NCI-H526 treated with DMSO at 0.1 percent for 48 hours (cell line): ENCODE measurements at places on chromosomes 7 and 10.

- DNase-seq: no peak
These were observed 152.2 kb downstream of the CRPPA start for GRCh38 chr7:16268821-16269768.

DNA sequence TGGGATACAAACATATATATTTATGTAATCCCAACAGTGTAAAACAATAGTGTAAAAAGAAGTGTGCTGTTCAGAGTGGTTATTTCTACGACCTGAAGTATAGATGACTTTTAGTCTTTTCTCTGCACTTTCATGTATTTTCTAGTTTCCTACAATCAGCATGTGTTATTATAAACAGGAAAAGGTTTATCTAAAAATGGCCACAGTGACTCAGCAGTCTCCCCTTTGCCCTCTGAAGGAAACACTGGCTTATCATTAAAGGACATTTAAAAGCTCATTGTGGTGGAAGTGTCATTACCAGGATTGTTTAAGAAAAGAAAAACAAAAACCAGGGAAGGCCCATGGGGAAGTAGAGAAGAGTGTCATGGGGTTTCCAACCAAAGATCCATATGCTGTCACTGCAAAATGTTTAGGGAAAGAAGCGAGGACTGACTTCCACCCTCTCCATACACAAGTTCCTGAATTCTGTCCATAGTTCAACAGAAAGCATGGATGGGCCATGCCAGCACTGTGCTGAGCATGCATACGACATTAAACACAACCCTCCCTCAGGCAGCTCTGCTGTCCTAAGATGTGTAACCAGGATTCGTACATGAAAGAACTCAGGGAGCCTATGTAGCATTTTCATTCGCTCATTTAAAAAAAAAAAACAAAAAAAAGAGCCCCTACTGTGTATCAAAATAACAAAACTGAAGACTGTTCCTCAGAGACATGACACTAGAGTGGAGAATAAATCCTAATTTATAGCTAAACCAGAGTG is 10.2 kb downstream of the CYREN start:
- no peak for DNase-seq

- DNase-seq: no peak
These were observed 3.3 kb downstream of the EPHA1 start for GRCh38 chr7:143405173-143406001.

GRCh38 chr7:144987686-144988085 is 151.8 kb upstream of the TPK1 start:
- DNase-seq: no peak

DNA sequence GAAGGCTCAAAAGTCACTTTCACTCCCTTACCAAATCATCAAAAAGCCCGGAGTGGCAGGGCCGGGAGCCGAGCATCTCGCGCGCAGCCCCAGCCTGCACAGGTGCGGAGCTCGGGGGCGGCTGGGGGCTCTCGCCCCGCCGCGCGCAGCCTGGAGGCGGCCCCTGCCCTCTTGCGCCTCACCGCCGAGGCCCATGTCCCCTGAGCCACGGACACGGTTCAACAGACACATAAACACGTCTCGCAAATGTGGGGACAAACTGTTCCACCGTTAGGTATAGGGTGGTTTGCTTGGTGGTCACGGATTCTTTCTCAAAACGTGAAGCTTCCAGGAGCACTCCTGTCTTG is 700 bp downstream of the GSAP start:
- no peak for DNase-seq

DNA sequence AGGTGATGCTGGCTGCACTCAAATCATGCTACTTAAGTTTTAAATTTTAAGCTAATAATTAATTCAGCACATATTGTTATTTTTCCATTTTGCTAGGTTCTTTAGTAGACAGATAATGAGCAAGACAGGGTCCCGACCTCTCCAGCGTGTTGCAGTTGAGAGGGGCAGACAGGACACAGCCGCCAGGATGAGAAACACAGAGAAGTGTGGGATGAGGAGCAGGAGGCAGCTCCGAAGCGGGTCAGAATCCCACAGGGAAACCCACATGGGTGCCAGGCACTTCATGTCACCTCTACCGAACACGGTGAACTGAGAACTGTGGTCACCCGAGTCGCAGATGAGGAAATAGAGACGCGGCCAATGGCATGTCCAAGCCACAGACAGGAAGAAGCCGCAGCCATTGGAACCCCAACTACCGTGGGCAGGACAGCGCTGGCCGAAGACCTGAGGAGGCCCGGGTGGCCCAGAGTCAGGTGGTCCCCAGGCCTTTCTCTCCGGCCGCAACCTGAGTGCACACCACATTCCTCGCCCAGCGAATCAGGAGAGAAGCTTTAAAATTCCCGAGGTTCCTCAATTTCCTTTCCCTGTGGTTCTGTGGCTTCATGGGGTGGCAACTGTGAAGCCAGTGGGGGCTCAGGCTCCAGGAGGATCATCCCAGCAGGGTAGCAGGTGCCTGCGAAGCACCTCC is 213.0 kb downstream of the DNAJB6 start:
- no peak for DNase-seq

DNA sequence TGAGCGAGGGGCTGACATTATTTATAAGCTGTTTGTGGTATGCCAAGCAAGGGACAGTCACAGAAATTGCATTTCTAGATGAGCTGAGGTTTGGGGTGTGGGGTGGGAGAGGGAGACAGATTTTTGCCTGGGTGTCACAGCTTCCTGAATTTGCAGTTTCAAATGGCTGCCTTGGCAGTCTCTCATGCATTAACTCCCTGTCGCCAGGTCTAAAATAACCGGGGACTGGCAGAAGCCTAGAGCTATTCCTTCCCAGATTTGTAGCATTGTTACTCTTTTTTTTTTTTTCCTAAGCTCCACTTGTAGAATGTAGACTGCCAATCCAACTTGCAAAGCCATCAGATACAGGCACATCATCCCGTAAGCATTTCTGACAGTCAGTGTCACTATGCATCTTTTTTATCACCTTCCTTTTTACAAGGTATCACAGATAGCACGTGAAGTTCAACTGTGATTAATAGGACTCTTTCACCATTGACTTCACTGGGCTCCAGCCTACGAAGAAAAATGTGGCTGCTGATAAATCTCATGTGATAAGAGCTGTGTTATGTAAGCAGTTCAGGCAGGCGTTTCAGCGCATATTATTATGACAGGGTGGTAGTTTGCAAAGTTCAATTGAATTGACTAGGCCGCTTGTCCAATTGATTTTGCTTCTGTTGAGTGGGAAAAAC is 130.7 kb upstream of the CELF2 start:
- DNase-seq: no peak

DNA sequence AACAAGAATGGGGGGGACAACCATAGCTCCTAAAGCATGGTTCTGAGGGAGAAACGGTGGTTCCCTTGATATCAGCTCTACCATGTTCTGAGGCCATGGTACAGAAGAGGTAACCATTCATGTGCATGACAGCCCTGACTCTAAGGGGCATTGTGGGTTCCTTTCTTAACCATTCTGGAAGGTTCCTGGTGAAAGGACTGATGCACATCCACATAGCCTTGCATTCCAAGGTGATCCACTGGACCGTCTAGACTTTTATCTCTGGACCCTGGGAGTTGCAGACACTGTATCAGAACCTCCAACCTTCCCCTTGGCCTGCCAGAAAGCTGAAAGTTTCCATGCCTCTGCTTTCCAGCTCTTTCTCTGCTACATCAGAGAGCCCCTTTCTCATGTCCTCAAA is 344.3 kb downstream of the KCNMA1 start:
- DNase-seq: no peak

DNA sequence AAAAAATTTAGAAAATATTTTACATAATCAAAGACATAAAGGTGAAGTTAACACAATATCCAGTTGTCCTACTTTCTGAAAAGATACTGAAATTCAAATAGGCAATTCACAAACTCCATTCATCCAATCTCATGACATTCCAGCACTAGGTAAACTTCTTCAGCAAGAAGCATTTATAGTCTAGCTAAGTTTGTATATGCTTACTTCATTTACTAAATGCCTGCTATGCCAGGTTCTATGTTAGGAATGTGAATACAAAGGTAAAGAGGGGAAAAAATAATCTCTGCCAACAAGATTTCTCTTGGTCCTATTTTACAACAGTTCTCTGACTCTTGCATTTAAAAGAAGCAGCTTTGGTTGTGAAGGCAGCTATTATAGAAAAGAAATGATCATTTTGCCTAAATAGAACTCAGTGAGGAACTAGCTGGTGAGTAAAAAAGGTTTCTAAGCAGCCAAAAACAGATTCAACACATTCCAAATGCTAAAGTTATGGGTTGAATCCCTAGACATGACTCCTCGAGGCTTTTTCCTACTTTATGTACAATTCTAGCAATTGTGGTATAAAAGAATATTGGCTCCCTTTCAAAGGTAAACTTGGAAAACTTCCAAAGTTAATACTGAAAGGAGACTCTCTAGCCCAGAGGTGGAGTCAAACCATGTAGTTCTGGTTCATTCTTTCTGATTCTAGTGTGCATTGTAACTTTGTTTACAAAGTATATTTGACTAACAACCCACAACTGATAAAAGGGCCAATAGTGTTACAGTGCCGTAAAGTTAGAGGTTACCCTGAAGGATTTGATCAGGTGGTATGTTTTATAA is 30.9 kb upstream of the KLHL7 start:
- DNase-seq: no peak

DNA sequence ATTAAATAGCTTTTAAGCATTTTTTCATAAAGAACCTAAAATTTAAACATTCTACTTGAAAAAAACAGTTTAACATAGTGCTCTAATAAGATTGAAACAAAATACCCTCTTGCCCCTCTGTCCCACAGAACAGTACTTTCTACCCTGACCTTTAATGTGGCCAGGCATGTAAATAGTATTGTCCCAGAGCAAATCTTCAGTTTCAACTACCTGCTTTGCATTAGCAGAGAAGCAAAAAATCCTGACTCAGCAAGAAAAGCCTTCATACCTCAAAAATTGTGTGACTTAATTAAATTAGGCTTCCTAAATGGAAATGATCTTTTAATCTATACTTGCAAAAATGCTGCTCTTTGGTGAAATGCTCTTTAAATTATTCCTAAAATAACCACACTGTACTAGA is 237.4 kb upstream of the AOAH start:
- DNase-seq: peak; percentile 6

- no peak for DNase-seq
These were observed 28.1 kb upstream of the SFTPD start for GRCh38 chr10:79976999-79977398.

DNA sequence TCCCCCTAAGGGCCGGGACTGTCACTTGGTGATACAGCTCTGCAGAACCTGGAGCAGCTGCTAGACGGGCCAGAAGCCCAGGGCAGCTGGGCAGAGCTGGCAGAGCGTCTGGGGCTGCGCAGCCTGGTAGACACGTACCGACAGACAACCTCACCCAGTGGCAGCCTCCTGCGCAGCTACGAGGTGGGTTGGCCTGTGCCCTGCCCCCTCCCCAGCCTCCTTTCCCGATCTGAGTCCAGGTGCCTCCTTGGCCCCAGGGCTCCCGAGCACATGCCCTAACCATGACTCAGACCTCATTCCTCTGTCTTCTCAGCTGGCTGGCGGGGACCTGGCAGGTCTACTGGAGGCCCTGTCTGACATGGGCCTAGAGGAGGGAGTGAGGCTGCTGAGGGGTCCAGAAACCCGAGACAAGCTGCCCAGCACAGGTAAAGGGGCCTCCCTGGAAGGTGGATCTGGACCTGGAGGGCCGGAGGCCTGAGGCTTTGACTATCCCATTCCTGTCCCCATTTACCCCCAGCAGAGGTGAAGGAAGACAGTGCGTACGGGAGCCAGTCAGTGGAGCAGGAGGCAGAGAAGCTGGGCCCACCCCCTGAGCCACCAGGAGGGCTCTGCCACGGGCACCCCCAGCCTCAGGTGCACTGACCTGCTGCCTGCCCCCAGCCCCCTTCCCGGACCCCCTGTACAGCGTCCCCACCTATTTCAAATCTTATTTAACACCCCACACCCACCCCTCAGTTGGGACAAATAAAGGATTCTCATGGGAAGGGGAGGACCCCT is 6.4 kb downstream of the NFKB2 start:
- DNase-seq: no peak

DNA sequence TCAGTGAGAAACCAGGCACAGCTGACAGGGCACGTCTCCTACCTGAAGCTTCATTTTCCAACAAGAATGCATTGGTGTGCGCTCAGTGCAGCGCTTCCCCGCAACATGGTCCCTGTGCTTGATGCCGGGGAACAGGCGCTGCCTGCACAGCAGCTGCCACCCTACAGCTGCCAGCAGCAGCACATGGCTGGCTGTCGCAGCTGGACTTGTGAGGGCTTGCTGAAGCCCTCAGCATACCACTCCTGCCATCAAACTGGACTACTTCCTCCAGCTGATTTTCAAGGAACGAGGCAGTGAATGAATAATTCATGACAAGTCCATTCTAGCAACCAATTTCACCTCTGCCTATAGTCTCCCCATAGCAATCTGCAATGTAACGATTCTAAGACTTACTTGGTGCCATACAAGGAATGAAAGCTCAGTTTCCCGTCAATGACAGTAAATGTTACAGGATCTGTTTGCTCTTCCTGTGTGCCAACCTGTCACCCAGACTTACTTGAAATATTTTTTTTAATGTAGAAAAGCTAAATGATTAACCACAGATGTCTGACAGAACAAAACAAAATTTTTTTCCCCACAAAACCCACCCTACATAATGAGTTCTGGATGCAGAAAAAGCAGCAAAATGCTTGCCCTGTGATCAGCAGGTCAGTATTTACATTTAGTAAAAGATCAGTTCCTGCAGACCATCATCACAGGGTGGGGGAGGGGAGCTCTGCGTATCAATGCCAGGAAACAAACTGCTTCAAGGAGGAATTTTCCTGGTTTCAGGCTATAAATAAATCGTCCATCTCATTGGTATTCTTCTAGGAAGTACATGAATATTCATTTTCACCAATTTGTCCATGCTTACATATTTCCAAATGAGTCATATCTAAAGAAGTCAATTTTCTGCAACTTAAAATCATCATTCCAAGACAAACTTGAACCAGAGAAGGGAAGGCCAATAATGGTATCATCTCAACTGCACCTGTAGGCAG is 140.6 kb downstream of the ALOX5 start:
- DNase-seq: peak; percentile 21

- DNase-seq: no peak
These were observed 36.6 kb downstream of the DNMBP start for GRCh38 chr10:99973190-99973589.

DNA sequence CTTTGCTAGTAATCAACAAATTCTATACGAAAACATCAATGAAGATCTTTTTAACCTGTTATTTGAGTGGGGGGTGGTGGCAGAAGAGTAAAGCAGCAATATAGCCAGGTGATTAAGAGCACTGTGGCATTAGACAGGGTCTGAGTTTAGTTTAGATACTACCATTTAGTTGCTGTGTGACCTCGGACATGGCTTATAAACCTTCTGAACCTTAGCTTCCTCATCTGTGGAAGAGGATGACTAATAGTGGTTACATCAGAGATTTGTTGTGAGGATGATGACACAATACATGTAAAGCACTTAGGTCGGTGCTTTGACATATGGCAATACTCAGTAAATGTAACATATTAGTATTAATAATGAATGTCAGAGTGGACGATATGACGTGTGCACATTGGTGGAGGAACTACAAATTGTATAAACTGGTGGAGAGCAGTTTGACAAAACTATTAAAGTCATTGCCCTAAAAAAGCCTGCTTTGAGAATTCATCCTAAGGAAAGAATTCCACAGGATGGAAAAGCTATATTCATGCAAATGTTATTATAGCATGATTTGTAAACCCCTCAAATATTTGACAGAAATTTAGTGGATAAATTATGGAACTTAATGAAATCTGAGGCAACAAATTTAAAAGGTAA is 24.3 kb downstream of the SPAG6 start:
- DNase-seq: no peak
